Activated CD4-positive, alpha-beta T cell treated with anti-CD3 and anti-CD28 coated beads, Interleukin-2, amount 50 U/mL, for 24 hours (primary cell): ENCODE measurements at places on chromosomes 7 and 10.

- no peak for DNase-seq
Measured at GRCh38 chr7:5625938-5626337, 155.5 kb downstream of the RNF216 start.

DNA sequence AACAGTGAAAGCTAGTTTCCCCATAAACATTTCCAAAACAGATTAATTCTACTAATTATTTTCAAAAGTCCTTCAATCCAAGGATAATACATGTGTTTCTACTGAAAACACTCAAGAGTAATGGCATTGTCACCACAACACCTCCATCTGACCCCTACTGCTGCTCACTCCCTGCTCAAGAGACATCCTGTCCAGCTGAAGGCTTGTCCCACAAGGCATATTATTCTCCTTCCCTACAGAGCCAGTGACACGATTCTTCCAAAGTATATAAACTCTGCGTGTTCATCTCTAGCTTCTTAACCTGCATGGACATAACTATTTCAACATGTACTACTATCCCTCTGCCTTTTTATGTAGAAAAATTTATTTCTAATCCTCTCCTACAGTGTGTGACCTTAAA, 182.1 kb downstream of the CPEB3 start:
- DNase-seq, result no peak

DNA sequence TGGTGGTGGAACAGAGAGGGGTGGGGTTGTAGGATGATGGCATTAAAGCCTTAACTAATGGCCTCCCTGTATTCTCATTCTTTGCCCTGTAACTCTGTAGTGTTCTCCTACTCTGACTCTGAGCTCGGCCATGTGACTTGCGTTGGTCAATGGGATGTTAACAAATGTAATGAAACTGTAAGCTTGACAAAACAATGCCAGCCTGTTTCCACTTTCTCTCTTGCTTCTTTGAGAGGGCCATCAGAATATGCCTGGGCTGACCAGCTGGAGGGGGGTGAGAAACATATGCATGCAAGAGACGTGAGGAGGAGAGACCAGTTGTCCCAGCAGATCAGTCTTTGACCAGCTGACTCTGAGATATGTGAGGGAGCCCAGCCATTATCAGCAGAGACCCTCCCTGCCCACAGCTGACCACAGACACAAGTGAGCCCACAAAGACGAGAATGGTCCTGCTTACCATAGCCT, 100.6 kb downstream of the ICA1 start:
- no peak for DNase-seq

DNA sequence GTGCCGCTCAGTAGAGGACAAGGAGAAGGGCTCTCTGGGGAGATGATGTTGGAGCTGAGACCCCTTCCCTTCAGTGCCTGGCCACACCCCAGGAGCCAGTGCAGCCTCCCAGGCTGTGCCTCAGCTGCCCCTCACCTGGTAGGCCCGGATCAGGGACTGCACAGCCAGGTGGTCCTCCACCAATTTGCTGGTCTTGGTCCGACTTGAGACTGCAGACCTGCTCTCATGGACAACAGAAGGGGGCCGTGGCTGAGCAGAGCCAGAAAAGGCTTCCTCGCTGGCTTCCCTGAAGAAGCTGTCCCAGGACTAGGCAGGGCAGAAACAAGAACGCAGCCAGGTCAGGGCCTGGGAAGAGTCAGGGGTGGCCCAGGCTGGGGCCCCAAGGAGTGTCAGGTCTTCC, 5.5 kb downstream of the OGDHL start:
- no peak for DNase-seq

GRCh38 chr7:52584041-52584440, 451.4 kb upstream of the POM121L12 start:
- DNase-seq, result no peak

DNA sequence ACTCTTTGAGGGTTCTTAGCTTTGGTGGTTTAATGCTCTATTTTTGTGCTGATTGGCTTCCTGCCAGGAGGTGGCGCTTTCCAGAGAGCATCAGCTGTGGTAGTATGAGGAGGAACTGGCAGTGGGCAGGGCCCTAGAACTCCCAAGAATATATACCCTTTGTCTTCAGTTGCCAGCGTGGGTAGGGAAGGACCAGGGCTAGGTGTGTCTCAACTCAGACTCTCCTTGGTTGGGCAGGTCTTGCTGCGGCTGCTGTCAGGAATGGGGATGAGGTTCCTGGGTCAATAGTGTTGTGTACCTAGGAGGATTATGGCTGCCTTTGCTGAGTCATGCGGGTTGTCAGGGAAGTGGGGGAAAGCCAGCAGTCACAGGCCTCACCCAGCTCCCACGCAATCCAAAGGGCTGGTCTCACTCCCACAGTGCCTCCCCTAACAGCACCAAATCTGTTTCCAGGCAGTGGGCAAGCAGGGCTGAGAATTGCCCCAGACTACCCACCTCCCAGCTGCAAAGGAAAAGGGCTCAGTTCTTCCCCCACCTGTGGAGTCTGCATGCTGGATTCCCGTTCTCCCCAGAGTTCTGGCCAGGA, 191.5 kb downstream of the PHTF2 start:
- no peak for DNase-seq

DNA sequence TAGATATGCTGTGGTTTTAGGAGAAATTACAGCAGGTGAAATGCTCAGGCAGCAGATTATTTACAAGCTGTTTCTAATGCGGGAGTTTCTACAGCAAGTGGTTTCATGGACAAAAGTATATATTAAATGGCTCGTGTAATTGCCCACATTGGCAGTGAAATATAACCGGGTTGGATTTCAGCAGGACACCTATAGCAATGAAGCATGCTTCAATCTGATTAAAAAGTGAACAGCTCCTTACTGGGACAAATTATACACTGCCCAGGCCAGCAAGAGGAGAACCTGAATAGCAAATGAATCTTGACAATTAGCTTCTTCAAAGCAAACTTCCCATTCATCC, 35.2 kb upstream of the LYZL1 start:
- no peak for DNase-seq

DNA sequence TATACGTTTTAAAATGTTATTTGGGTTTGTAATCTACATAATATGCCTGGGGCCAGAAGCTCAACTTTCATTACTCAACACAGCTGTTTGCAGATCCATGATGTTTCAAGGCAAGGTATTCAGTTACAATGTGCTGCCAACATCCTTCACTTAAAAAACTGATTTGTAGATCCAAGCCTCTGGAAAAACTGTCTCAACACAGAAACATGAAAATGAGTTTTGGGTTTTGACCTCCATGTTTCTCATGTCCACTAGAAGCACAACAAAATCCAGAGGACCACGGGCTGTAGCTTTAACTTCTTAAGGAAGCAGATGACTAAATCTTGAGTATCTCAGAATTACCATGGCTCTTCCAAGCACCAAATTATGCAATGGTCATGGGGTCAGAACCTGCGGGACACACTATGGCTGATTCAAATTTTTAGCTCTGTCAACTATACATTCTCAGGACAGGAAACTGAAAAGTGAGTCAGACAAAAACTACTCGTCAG, 247.1 kb upstream of the GRB10 start:
- no peak for DNase-seq
